Activated T-cell treated with anti-CD3 and anti-CD28 coated beads for 4 hours (primary cell): ENCODE measurements at places on chromosomes 12 and 14.

DNA sequence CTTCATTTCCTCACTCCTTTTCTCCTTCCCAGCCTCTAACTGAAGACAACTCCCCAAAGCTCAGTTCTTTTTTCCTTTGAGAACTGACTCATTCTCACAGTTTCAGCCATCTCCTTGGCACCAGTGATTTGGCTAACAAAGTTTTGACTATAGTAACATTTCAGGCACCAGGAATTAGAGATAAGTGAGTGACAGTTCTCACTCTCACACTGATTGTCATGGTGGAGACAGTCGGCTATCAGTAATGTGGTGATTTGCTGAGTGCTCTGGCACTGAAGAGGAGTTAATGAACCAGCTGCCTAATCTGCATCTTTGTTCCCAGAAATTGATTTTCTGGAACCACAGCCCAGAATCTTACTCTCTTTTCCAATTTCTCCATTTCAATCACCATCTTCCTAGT is 29.5 kb downstream of the HELB start:
- DNase-seq: no peak

GRCh38 chr14:21257394-21257909 is 11.8 kb downstream of the HNRNPC start:
- no peak for DNase-seq

GRCh38 chr12:85468356-85469157 is 188.5 kb downstream of the ALX1 start:
- no peak for DNase-seq

GRCh38 chr12:54428050-54429013 is 9.3 kb upstream of the ITGA5 start:
- DNase-seq: no peak

- DNase-seq: no peak
These were observed 55.4 kb downstream of the CCER1 start for GRCh38 chr12:90899456-90900182.
